Ovary (tissue), 10 donors: ENCODE measurements at places on chromosomes 1 and 21. TPM values are rescaled to one million over a fixed set of nuclear protein-coding genes. Genes with fewer than 3 reads are reported as not detected.

Gene TLCD4
- total RNA-seq, result 6.9 TPM

Gene ESRRG
- 0.28 TPM for total RNA-seq

Gene KCNT2
- 12.6 TPM for total RNA-seq

Gene TXNIP
- 617 TPM for total RNA-seq

Gene UCHL5
- total RNA-seq, result 23.6 TPM
